ENCODE measurements at places on chromosomes 2 and 18. TPM values are rescaled to one million over a fixed set of nuclear protein-coding genes. Genes with fewer than 3 reads are reported as not detected.

DNA sequence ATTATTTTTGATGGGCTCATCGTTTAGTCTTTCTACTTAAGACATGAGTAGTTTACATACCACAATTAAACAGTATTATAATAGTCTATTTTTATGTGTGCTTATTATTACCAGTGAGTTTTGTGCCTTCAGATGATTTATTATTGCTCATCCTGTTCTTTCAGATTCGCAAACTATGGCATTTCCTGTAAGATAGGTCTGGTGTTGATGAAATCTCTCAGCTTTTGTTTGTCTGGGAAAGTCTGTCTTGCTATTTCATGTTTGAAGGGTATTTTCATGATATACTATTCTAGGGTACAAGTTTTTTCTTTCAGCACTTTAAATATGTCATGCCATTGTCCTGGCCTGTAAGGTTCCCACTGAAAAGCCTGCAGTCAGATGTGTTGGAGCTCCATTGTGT is 101.3 kb downstream of the DNAH7 start:
- DNase-seq, result no peak

DNA sequence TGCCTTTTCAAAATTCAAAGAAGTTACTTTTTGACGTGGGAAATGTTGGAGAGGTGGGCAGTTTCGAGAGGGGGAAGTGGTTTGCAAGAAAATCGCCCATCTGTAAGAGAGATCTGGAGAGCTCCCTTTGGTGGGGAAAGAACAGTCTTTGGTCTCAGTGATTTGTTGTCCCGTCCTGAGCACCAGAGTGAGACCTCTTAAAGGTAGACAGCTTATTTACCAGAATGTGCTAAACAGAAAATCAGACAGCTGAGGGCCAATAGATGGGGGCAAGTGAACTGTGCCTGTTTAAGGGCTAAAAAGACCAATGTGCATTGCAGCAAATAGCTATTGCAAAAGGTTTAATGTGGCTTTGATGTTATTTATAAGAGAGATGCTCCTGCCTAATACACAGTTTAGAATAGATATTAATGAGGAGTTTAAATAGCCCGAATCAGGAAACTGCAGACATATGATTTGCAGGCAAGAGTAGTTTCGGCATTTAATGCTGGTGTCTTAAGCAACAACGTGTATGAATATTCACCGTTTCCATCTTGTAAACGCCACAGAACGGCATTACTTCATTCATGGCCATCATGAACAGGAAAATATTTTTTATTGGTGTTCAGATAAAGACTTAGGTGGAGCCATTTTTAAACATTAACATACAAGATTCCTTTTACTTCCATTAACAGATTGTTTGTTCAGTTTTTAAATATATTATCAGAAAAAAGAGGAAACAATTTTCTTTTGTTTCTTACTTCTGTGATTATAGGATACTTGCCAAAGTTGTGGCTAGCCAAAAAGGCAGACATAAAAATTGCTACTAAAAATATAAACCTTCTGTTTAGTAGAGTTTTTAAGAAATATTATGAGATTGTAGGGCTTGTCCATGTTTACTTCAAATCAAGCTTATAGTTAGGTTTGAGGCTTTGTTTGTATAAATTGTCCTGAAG is 29.6 kb downstream of the ARHGAP15 start:
- no peak for DNase-seq

Gene LRATD1
- total RNA-seq, result 0.05 TPM

GRCh38 chr2:73292316-73292905 is 937 bp downstream of the EGR4 start:
- DNase-seq, result no peak

- DNase-seq, result no peak
Observed at GRCh38 chr2:30655660-30656059, 151.6 kb downstream of the CAPN13 start.

DNA sequence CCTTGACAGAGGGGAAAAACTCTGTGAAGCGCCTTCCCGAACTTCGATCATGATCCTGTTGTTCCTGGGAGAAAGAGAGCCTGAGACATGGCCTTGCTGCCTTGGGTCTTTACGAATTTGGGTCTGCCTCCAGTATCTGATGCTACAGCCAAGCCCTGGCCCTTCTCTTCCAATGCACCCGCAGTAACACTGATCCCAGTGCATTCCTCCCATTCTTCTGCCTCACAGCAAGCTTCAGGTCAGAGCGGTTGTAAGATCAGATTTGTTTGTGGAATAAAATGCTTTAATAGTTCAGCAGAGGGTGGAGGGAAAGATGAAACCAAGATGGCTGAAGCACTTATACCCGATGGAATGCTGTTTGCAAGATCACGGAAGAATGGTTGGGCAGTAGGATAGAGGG is 196.7 kb upstream of the SIX2 start:
- DNase-seq, result no peak

DNA sequence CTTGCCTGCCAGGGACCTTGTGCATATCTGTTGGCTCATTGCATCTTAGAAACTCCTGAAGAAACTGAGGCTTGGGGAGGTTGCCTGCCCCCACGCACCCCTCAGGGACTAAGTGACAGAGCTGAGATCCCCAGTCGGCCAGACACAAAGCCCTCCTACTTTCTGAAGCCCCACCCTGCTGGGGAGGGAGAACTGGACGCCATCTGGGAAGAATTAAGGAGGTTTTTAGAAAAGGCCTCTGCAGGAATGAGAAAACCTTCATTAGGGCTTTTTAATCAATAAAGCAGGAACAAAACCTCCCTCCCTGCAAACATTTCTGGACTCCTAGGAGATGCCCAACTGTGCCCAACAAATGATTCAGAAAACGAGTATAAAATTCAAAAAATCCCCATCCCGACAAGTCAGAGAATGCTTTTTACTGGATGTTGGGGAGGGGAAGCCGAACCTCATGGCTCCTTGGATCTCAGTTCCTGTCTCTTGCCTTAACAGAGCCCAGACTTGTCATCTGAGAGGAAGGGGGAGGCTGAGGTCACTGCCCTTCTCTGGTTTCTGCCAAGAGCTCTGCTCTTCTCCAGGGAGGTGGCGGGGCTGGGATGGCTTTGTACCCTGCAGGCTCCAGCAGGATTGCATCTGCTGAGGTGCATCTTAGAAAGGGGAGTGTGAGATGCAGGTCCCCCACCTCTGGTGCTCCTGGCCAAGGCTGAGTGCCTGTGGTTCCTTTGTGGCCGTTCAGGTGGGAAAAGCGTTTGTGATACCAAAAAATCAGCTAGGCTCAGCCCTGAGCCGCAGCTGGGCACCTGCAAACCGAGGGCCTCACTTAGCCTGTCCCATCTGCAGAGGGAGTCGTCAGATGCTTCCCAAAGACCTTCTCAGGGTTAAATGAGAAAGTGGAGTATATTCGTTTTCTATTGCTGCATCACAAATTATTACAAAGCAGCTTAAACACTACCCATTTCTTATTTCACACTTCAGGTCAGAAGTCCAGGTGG is 142.4 kb downstream of the ZFP36L2 start:
- no peak for DNase-seq

DNA sequence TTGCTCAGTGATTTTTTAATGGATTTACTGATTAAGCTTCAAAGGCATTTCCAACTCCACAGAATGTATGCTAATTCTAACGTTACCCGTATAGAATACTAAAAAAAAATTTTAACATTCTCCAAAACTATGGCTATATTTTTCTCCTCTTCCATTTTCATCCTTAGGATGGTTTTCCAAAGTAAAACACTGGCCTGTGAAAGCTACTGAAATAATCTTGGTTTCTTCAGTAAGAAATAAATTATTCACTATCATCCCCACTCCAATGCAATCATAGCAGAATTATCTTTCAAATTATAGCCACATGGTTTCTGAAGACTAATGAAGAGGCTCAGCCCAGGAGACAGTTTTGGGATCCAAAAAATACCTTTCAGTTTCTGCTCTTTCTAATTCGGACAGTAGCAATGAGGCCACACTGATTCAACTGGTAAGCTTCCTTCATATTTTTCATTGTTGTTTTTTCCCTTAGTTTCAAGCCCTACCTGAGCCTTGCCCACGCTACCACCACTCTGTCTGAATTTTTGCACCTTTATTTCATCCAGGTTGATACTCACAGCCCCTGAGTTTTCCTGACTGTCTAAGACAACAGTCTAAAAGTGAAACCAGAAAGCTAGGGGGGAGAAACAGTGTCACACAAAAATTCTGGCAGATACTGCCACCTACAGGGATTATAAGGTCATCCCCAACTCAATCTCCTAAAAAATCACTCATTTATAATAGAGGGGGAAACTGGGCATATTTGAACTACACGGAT is 887.9 kb downstream of the NRXN1 start:
- peak; percentile 24 for DNase-seq

Gene DYNAP
- not detected for total RNA-seq

Gene GPAT2
- total RNA-seq, result not detected
